ENCODE measurements at places on chromosomes 7 and 10.

DNA sequence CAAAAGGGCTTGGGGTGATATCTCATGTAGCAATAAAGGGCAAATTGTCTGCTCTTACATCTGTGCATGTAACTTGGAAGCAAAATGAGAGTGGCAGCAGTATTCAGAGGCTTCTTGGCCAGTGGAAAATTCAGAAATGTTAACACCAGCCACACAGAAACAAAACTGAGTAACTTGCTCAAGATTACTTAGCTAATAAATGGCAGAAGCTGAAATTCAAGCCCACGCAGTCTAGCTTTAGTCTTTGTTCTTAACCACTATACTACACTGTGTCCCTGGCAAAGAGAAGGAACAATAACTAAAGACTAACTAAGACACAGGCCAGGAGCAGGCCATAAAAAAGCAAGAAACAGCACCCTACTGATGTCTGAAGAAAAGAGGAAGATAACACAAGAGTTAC lies 185.9 kb upstream of the ASAH2 start:
- DNase-seq = no peak

GRCh38 chr7:12635830-12636229 lies 51.6 kb upstream of the ARL4A start:
- no peak for DNase-seq

DNA sequence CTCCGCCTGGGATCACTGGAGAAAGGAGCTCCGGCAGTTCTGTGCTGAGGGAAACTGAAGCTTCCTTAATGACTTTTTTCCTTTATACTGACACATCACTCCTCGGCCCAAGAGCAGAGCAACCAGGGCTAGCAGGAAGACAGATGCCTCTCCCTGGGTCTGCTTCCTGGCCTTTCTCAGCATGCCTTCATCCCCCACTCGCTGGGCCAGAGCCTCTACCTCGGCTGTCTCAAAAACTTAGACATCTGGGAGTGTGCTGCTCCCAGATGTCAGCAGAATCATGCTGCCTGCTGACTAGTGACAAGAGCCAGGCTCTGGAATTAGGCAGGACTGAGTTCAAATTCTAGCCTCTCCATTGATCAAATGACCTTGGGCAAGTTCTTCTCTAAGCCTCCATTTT lies 24.4 kb upstream of the LRRC4 start:
- DNase-seq = no peak

DNA sequence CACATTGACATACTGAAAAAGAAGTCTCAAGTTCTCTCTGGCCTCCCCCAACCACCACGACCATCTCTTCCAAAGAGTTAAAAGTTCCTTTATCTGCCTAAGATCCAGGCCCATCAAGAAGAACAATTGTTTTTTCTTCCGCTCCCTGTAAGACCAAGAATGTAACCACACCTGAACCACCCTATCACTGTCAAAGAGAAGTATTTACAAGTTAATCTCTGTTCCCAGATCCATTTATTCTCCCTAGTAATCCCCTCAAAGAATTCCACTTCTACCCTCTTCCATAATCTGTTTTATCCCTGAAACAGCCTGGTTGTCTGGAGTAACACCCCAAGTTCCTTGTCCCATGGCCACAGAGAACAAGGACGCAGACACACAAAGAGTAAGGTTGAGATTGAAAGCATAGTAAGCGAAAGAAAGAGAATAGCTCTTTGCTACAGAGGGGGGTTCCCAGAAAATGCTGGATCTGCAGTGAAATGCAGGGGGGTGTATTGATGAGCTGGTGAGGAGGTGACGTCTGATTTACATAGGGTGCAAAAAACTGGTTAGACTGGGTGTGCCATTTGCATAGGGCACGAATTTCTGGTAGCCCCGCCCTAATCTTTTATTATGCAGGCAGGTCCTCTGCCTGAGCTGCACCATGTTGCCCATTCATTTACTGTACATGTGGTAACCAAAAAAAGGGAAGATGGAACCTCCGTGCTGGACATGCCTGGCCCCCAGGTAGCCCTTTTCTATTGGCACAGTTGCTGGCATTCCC lies 122.0 kb downstream of the SKIDA1 start:
- DNase-seq = no peak

DNA sequence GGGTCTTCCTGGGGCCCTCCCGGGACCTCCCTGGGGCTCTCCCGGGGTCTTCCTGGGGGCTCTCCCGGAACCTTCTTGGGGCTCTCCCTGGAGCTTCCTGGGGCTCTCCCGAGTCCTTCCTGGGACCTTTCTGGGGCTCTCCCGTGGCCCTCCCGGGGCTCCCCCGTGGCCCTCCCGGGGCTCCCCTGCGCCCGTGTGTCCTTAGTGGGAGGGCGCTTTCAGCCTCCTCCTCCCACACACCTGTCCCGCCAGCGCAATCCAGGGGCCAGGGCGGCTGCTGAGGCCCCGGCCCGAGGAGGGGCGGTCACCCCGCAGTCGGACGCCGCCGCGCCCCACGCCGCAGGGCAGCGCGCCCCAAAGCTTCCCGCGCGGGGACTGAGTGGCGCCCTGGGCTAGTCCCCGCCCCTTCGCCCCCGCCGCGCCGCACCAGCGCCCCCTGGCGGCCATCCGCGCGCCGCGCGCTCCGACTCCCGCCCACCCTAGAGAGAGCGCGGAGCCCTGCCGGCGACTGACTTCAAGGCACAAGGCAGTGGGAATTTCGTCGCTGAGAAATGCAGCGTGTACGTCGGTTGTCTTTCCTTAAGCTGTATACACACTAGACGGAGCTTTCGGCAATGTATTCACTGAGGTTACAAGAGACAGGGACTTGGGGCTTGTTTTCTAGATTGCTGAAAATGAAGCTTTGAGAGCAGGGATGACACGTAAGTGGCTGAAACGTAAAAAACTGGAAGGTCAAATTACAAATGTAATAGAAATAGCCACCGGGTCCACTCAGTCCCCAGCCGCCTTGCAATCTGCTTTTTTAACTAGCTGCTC lies 47.1 kb downstream of the INSIG1 start:
- peak; percentile 76 for DNase-seq

DNA sequence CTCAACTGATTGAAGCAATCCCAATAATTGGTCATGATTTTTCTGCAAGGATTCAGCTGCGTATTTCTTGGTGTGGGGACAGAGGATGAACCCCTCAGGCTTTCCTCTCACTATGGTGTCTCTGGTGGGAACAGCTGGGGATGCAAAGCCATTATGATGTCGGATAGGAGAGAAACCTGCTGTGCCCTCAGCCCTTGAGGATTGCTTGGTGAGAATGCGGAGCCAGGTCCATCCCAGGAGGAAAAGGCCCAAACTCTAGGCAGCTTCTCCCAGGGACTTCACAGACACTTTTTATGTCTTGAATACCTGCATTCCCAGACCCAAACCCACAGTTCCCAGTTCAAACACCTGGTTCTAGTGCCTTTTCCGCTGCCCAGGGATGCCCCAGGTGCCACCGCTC lies 302.0 kb downstream of the WDR37 start:
- DNase-seq = no peak

- no peak for DNase-seq
Observed at GRCh38 chr10:66258693-66259092, 667.1 kb upstream of the LRRTM3 start.

DNA sequence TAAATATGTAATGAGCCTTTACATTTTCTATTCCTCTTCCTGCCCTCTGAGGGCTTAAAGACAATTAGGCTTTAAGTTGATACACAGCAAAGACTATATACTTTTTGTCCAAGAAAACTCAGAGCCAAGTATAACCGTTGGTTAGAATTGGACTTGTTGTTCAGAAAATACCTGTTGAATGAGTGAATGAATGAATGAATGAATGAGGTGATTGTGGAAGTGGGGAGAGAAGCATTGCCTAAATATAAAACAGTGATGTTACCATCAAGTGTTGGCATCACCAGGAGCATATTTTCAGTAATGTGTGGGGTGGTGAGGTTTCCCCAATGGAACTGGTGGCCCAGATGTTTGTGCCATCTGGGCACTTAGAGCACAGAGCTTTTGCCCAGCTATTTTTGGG lies 106.9 kb downstream of the AOAH start:
- DNase-seq = no peak

DNA sequence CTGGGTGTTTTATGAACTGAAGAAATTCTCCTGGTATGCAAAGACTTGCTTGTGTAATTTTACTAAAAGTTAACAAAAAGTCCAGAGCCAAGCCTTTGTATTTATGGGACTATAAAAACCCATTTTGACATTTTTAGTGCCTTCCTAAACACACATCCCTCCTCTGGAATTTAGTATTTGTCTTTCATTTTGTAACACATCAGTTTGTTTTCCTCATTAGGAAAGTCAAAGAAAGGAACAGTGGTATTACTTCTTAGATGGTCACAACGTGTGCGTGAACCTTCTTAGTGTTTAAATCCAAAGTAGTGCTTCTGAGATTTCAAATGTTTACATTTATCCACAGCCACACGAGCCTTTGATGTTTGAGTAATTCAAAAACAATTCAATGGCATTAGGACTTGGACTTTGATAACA lies 103.2 kb upstream of the TMEM106B start:
- no peak for DNase-seq

GRCh38 chr10:11933577-11934223 lies 108.9 kb downstream of the UPF2 start:
- DNase-seq = no peak

DNA sequence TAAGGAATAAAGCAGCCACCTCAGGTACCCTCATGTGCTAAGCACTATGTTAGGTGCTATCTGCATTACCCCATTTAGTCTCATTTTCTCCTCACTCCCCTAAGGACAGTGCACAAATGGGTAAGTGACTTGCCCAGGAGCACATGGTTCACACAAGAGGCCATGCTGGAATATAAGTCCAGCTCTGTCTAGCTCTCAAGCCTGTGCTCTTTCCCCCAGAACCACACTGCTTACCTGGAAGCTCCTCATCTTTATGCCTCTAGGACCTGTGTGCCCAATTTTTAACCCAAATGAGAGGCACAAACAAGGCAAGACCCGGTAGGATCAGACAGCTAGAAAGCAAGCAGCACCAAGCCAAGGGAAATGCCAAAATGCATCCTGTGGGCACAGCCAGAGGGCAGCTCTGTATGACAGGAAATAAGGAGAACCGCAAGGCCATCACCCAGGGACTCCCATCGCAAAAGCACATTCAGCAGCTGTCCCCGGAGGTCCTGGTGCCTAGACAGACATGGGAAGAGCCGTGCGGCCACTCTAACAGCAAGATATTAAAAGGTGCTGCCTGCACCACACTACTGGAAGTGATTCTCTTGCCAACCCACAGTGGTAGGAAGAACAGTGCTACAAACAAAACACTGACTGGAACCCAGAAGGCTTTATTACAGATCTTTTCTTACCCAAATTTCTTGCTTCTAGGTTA lies 88.1 kb downstream of the GSAP start:
- DNase-seq = no peak

GRCh38 chr10:49600781-49601400 lies 9.2 kb upstream of the SLC18A3 start:
- DNase-seq = no peak

- DNase-seq = no peak
Observed at GRCh38 chr10:77669892-77670291, 32.3 kb upstream of the KCNMA1 start.

- no peak for DNase-seq
Observed at GRCh38 chr7:91517201-91517785, 253.1 kb downstream of the FZD1 start.

DNA sequence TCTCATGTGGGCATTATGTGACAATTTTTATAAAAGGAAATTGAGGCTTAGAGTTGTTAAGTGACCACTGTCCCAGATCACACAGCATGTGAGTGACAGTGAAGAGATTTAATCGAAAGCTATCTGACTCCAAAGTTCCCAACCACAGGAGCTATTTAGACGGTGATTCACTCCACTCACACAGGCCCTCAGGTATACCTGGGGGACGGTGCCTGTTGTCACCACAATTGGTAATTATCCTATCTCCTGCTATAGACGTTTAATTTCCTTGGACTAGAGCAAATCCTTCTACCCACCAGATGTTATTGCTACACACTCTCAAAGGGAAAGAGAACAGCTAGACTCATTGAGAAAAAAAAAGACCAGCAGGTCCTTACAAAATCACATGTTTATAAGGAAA lies 145.5 kb downstream of the KLF6 start:
- no peak for DNase-seq

DNA sequence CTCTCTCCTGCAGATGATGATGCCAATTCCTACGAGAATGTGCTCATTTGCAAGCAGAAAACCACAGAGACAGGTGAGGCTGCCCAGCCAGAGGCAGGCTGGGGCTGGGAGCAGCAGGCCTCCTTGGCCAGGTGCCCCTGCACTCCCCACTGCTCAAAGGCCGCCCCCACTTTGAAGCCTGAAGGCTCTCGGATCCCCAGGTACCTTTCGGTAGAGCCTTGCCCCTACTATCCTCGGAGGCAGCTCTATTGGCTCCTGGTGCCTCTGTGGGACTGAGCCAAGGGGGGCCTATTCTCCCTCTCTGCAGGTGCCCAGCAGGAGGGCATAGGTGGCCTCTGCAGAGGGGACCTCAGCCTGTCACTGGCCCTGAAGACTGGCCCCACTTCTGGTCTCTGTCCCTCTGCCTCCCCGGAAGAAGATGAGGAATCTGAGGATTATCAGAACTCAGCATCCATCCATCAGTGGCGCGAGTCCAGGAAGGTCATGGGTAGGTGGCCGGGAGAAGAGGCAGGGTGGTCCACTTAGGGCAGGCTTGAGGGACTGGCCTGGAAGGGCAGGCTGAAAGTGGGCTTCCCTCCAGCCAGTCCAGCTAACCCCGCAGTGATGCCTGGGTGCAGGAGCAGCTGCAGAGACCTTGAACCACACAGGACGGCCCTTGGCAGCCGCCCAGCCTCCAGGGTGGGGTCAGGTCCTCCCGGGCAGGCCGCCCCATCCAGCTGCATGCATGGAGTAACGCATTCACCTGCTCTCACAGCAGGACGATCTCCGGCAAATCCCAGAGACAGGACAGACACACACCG lies 14.1 kb downstream of the LAT2 start:
- no peak for DNase-seq

DNA sequence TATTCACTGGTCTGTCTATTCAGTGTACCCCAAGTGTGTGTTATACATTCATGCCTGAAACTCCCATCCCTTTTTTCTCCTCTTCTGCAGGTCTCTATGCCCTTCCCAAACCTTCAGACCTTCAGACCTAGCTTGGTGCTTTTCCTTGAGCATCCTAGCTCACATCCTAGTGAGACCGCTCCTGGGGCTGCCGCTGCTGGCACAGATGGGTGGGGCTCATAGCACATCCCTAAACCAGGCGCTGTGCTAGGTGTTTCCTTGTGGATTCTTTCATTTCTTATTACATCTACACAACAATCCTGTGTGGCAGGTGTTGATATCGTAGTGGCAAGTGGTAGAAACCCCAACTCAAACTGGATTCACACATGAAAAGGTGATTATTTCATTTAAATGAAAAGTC lies 43.2 kb downstream of the PRR15 start:
- DNase-seq = no peak

DNA sequence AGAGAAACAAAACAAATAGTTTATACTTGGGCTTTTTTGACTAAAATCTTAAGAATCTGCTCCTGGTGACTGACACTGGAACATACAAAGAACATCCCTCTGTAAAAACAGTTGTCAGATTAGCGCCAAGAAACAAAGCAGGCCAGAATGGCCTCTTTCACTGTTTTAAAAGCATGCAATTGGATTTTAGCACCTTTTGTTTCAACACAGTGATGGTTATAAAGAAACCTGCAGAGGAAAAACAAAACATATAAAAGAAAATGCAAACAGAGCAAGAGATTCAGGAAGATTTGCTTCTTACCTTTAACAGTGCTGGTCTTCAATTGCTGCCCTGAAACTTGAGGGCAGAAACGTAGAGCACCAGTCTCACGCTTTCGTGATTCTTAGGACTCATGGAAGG lies 652.2 kb upstream of the KCND2 start:
- DNase-seq = no peak

GRCh38 chr10:114616516-114616915 lies 41.6 kb downstream of the ABLIM1 start:
- no peak for DNase-seq

GRCh38 chr10:43091846-43092245 lies 15.0 kb downstream of the RET start:
- DNase-seq = no peak
